ENCODE measurements at places on chromosomes 11 and 22. TPM values are rescaled to one million over a fixed set of nuclear protein-coding genes. Genes with fewer than 3 reads are reported as not detected.
A peak's percentile ranks its signal among the peaks of the same experiment; 100 is the strongest.

EHF gene
- total RNA-seq = 3.3 TPM

YAP1 gene
- total RNA-seq = 54.5 TPM

DNA sequence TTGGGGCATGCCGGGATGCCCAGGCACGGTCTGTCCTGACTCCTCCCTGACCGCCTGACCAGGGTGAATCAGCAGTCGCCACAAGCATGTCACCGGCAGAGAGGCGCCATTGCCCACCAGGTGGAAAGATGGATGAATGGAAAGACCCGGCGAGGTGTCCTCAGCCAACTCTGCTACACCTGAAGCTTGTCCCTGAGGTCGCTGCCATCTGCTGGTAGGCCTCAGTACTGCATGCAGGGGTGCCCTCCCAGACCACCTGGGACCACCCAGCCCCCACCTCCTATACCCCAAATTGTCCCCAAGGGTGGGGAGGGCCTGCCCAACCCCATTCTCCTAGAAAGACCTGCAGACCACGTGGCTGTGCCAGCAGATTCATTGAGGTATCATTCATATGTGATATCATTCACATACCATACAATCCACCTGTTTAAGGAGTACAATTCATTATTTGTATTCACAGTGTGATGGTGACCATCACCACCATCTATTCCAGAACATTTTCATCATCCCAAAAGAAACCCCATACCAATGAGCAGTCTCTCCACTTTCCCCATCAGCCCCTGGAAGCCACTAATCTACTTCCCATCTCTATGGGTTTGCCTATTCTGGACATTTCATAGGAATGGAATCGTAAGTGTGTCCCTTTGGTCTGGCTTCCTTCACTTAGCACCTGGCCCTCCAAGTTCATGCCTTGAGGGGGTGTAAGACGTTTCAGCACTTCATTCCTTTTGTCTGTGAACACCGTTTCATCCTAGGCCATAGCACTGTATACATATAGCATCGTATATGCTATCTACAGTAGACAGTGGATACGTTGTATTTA, 17.5 kb downstream of the FGF3 start:
- no peak overlapping the region for H3K4me3 ChIP-seq
- no peaks in the 10 kb centered on the region for H3K27me3 ChIP-seq
- DNase-seq = no peak
- no peak overlapping the region for H3K27ac ChIP-seq

TCN2 gene
- 14.6 TPM for total RNA-seq

DNA sequence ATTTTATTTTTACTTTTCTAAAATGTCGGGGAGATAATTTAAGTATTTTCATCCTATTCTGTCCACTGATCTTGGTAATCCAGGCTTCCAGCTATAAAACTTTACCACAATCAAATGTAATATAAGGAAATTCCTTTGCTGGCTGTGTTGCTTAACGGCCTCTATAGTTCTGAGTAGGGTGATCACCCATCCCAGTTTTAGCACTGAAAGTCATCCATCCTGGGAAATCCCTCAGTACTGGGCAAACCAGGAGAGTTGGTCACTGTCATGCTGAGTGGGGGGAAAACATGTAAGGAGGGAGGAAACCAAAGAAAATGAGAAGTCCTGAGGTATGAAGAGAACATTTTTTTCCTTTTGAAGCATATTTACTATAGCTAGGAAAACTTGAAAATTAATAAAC, 12.8 kb upstream of the BACE1-AS start:
- no peak for DNase-seq
- no peak overlapping the region for H3K4me3 ChIP-seq
- peaks cover 26% of the 10 kb centered on the region for H3K36me3 ChIP-seq
- no peaks in the 10 kb centered on the region for H3K4me1 ChIP-seq
- no peak overlapping the region for H3K27ac ChIP-seq
- no peaks in the 10 kb centered on the region for H3K27me3 ChIP-seq

OR56A1 gene
- total RNA-seq = not detected

DNA sequence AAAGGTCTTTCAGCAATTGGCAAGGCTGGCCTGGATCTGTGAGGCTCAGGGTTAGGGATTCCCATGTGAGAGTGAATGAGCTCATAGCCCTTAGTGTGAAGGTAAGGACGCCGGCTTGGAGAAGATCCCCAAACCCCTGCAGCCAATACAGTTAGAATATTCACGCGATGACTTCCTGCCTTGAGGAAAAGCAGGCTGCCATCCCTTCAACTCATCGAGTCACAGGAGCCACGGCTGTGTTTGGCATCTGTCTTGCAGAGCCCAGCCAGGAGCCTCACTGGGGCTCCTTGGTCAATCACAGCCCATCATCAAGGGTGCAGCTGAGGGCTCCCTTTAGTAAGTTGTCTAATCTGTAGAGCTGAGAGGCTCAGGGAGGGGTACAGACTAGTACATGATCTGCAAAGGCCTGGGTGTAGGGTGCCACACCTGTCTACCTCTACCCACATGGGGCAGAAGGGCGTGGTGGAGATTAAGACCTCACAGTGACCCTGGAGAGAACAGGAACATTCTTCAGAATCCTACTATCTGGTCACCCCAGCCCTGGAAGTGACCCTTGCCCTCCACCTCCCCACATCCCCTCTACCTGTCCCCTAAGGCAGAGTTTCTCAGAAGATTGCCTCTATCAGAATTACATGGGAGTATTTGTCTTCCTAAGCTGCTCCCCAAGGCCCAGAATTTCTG, 18.5 kb downstream of the IL10RA start:
- H3K4me1 ChIP-seq = no peaks in the 10 kb centered on the region
- no peak overlapping the region for H3K27ac ChIP-seq
- DNase-seq = no peak
- H3K4me3 ChIP-seq = no peak overlapping the region

- peak; percentile 37 for DNase-seq
- no peak overlapping the region for H3K27ac ChIP-seq
- no peak overlapping the region for H3K4me3 ChIP-seq
- peaks cover 13% of the 10 kb centered on the region for H3K4me1 ChIP-seq
- no peaks in the 10 kb centered on the region for H3K27me3 ChIP-seq
Observed at GRCh38 chr22:38144025-38144405, 33.5 kb upstream of the BAIAP2L2 start.

GRCh38 chr22:49972163-49973017, 11.8 kb downstream of the PIM3 start:
- peak overlapping the region; percentile 73 for H3K4me3 ChIP-seq
- peak; percentile 56 for DNase-seq
- no peaks in the 10 kb centered on the region for H3K36me3 ChIP-seq

- H3K36me3 ChIP-seq = peaks cover 31% of the 10 kb centered on the region
- DNase-seq = no peak
- H3K27me3 ChIP-seq = no peaks in the 10 kb centered on the region
Observed at GRCh38 chr11:68792400-68792966, 41.2 kb upstream of the TESMIN start.

GRCh38 chr11:110329445-110329844, 33.0 kb upstream of the RDX start:
- no peak for DNase-seq
- no peak overlapping the region for H3K4me3 ChIP-seq
- H3K36me3 ChIP-seq = no peaks in the 10 kb centered on the region
- no peak overlapping the region for H3K27ac ChIP-seq
- no peaks in the 10 kb centered on the region for H3K4me1 ChIP-seq

SPDYC gene
- total RNA-seq = 0.49 TPM

Data from right lobe of liver (tissue), 6 donors.